ENCODE measurements at places on chromosomes 3 and 15. TPM values are rescaled to one million over a fixed set of nuclear protein-coding genes. Genes with fewer than 3 reads are reported as not detected.

Gene CCDC39
- not detected for total RNA-seq

Gene MCF2L2
- total RNA-seq = under 0.01 TPM

Gene NRROS
- total RNA-seq = 0.72 TPM

Gene RAP2B
- total RNA-seq = 20.3 TPM

Gene ATP10A
- total RNA-seq = 32.9 TPM

Gene IL12A
- total RNA-seq = 4.7 TPM

Gene GOLGA6L9
- total RNA-seq = 1.8 TPM

Gene LINGO1
- total RNA-seq = under 0.01 TPM

Data from osteoblast (primary cell).